ENCODE measurements at places on chromosomes 1 and 21.

DNA sequence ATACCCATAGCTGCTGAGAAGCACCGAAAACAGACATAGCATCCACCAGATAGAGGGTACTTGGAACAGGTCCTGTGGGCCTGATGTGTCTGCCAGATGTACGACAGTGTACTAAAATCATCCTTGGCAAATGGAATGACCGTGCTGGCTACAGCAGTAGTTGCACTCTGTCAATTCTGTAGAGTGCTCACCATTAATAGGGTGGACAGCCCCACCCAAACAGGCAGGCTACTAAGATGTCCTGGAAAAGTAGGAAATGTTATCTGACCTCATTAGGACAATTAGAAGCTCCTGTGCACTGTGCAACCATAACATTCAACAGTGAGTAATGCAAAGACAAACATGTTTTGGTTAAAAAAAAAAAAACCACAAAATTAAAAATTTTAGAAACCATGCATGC lies 106.2 kb downstream of the PTPN14 start:
- DNase-seq: no peak

DNA sequence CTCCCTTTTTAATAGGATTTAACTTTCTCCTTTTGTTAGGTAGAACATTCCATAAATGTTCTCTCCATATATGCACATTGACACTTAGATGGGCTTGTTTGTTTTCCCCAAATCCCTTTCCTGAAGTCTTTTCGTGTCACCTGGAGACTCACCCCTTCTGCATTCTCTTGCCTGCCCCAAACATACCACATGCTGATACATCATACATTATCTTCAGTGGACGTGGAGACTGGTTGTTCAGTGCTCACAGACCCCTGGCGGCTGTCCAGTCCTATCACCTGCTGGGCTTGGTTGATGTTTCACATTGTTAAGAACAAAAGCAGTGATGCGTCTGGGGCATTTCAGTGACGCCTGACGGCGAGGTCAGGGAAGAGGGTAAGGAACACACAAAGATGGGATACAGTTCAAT lies 22.2 kb downstream of the FMOD start:
- DNase-seq: peak; percentile 47

DNA sequence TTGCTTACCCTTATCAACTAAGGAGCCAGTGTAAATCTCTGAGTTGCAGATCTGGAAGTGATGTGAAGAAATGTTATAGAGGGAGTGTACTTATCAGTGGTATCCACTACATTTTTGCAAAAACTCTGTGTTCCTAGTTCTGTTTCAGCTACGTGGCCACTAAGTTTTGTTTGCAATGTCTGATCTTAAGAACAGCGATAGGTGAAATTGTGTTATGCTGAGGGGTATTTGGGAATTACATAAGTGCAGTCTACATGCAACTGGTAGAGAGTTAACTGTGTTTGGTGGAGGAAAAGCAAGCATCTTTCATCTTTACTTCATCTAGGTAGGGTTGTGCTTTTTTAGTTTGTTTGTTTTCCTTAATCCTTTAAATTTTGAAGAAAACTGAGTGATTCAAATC lies 198.8 kb upstream of the SGIP1 start:
- no peak for DNase-seq

GRCh38 chr21:44295163-44295573 lies 4.7 kb upstream of the PFKL start:
- no peak for DNase-seq

- no peak for DNase-seq
These were observed 39.9 kb upstream of the AJAP1 start for GRCh38 chr1:4614371-4615137.

DNA sequence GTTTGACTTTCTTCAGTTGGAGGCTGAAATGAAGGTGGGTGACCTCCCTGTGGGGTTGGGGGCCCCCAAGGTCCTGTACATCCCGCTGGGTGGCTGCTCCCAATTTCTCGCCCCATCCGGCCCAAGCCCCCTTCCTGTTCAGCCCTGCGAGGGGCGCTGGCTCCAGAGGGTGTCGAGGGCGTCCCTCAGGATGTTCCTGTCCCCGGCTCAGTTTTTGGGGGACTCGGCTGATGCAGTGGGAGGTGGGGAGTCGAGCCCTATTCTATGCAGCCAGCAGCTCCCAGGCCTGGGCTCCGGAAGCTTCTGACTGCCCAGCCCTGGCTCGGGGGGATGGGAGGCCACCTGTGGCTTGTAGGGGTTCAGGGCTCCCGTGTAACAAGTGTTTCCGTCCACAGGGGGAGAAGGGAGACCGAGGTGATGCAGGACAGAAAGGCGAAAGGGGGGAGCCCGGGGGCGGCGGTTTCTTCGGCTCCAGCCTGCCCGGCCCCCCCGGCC lies 38.2 kb downstream of the SLC19A1 start:
- DNase-seq: no peak

GRCh38 chr1:243253926-243254232 lies 1.2 kb downstream of the CEP170 start:
- no peak for DNase-seq

GRCh38 chr1:931380-932172 lies 7.9 kb downstream of the SAMD11 start:
- DNase-seq: no peak

DNA sequence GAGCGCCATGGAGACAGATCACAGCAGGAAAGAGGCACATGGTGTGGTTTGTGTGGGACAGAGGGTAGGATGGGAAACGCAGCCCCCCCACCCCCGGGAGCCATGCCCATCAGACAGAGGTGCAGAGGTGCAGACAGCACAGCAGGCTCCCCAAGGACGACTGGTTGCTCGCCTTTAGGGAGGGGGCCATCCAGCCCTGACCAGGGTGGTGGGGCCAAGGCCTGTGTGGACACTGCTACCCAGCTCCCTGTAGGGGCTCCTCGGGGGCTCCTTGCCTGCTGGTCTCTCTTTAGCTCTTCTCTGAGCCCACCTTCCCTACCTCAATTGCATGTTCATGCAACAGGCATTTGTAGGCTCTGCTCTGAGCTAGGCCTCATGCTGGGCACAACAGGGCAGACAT lies 3.7 kb downstream of the KCNAB2 start:
- no peak for DNase-seq

- DNase-seq: no peak
These were observed 44.1 kb upstream of the EIF4G3 start for GRCh38 chr1:21220815-21221214.

GRCh38 chr1:26705788-26706311 lies 10.0 kb downstream of the ARID1A start:
- peak; percentile 70 for DNase-seq

GRCh38 chr1:114342376-114342775 lies 168.6 kb downstream of the TRIM33 start:
- DNase-seq: no peak

- no peak for DNase-seq
These were observed 47.6 kb upstream of the PPP2R5A start for GRCh38 chr1:212237651-212238050.

DNA sequence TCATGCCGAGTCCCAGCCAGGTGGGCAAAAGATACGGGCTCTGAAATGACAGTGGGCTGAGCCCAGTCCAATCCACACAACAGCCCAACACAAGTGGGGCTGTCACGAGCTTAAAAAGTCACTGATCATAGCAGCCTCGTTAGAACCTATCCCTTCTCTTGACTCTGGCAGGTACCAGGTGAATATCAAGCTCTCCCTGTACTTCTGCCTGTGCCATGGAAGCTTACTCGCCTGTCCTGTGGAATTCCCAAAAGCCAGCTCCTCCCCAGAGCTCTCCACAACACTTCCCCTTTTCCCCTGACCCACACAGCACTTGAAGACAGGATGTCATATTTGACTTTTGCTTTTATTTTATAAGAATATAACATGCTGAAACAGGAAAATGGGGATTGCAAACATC lies 5.9 kb downstream of the RGS16 start:
- DNase-seq: no peak

- DNase-seq: no peak
These were observed 165.8 kb upstream of the HMCN1 start for GRCh38 chr1:185568155-185569123.

DNA sequence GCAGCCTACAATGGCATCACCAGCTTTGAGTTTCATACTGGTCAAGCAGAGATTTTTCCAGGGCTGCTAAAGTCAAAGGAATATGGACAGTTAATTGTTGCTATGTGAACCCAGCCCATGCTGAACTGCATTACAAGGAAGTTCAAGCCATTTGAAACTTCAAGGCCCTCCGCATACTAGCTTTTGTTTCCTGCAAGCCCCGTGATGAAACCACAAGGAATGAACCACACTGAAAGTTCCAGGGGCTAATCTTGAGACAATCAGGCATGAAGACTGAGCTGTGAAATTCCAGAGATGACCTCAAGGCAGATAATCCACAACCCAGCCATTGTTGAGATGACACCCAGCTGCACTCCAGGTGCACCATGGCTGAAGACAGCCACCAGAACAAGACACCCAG lies 180.8 kb downstream of the C1orf21 start:
- peak; percentile 84 for DNase-seq

DNA sequence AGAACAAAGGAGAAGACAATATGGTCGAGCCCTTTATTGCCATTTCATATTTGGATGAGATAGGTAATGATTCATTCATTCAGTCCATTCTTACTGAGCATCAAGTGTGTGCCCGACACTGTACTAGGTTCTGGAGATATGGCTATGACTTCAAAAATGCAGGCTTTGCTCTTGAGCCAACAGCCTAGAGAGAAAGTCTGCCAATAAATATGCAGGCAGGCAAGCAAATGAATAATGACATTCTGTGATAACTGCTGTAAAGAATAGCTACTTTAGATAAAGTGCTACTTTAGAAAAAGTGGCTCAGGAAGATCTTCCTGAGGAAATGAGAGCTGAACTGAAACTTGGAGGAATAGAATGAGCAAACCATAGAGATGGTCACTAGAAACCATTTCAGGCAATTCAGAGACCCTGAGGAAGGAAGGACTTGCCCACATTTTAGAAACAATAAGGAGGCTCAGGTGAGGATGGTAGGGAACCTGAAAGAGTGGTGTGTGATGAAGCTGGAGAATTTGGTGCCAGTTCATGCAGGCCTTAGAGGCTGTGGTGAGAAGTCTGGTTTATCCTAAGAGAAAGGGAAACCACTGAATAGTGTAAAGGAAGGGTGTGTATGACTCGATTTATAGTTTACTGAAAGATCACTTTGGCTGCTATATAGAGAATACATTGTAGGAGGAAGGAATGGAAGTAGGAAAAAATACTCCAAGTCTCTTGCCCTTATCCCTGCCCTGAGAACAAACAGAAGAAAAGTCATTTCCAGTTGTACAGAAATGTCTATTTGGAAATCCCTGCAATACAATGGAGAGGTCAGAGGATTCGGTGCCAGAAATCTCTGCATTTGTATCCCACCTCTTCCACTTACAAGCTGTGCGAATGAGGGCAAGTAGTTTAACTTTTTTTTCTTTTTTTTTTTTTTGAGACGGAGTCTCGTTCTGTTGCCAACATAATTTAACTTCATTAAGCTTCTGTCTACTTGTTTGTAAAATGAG lies 167.9 kb downstream of the VPS13D start:
- DNase-seq: no peak

GRCh38 chr1:39128959-39129358 lies 75.5 kb upstream of the MACF1 start:
- DNase-seq: no peak

DNA sequence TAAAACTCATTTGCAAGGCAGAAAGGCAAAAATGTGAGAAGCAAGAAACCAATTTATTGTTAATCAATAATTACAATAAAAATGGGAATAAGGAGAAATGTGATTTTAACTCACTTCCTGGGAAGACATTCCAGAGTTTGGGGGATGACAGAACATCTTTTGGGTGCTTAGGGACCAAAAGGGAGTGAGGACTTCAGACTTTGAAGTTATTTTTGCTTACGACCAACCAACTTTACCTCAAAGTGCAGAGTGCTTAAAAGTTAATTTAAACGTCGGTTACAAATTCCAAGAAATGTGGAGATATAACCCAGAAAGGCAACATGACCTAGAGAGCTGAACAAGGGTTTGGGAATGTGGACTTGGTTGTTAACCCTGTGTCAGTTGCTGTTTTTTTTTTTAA lies 234.5 kb upstream of the C1orf105 start:
- no peak for DNase-seq

DNA sequence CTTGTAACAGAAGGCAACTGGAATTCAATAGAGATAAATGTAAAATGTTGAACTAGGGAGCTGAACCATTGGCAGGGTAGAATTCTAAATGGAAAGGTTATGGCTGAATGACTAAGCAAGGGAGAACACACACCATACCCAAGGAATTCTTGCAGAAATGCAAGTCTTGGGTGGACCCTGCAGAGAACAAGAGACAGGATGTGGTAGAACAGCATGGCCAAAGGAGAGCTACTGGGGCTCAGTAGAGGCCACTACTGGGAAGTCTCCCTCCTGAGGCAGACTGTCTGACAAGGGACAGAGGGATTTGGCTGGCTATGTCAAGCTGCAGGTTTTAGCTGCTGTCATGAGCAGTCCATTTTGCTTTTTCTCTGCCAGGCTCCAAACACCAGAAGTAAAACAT lies 180.9 kb downstream of the TNR start:
- DNase-seq: no peak

DNA sequence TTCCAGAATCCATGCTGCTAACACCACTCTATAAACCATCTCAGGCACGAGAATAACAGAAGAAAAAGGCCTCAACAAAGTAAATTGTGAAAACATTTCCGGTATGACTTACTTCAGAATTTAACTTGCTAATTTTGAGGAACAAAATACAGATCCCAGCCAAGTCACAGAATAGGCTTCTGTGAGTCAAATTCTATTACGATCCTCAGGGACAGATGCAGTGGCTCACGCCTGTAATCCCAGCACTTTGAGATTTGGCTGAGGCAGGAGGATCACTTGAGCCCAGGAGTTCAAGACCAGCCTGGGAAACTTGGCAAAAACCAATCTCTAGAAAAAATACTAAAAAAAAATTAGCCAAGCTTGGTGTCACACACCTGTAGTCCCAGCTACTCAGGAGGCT lies 8.8 kb upstream of the CCDC27 start:
- DNase-seq: no peak

GRCh38 chr1:212752934-212753497 lies 38.6 kb downstream of the NSL1 start:
- DNase-seq: no peak
